ENCODE measurements at places on chromosomes 1 and 21. TPM values are rescaled to one million over a fixed set of nuclear protein-coding genes. Genes with fewer than 3 reads are reported as not detected.

The HLCS gene
- polyA plus RNA-seq = 10.6 TPM

The C1orf94 gene
- polyA plus RNA-seq = not detected

The WNT3A gene
- polyA plus RNA-seq = not detected

The TNFRSF1B gene
- 8.6 TPM for polyA plus RNA-seq

The FCRL1 gene
- not detected for polyA plus RNA-seq

The TNFRSF8 gene
- polyA plus RNA-seq = 0.31 TPM

The TRABD2B gene
- not detected for polyA plus RNA-seq

The PIK3C2B gene
- 4.3 TPM for polyA plus RNA-seq

The COL6A2 gene
- polyA plus RNA-seq = 1,065 TPM

The GBP1 gene
- polyA plus RNA-seq = 40.1 TPM

The DEGS1 gene
- 89.3 TPM for polyA plus RNA-seq

The ADAM30 gene
- polyA plus RNA-seq = not detected

The CELA3B gene
- polyA plus RNA-seq = not detected

The CFAP45 gene
- 0.55 TPM for polyA plus RNA-seq

DNA sequence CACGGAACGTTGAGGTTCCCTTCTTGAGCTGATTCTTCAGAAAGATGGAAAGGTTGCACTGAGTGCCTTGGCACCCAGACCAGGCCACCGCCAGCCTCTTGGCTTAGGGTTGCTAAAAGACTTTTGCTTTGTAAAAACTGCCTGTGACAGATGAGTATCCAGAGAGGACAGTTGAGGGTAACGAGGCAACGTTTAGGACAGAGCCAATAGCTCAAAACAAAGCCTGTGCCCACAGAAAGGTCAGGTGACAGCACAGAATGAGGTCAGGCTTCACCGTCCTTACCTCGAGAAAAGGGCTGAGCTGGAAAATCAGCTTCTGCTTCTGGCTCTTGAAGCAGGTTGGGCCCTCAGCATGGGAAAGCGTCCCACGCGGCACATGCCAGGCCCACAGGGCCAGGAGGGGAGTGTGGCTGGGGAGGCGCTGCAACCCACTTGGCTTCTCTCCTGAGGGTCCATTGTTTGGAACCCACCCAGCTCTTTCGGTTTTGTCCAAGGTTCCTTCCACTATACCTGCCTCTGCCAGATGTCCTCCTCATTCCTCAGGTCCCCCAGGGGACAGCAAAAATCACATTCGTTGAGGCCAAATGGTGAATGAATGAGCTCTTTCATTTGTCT lies 55.5 kb downstream of the SCCPDH start:
- no peak for DNase-seq

- DNase-seq = peak; percentile 99
Observed at GRCh38 chr1:19450811-19451515, 34.4 kb downstream of the CAPZB start.

DNA sequence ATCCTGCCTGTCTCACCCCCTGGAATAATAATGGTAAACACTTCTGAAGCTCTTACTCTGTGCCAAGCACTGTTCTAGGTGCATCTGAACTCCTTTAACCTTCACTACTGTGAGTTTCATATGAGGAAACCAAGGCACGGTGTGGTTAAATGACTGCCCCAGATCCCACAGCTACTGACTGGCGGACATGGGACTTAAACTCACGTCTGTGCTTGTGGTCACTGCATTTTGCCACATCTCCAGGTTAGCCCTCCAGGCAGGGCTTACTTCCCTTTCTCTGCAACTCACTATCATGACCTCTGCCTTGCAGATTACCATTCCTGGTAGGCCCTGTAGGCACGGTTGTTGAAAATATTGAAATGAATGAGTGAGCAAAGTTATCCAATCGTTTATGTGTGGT lies 83.4 kb downstream of the ADSS2 start:
- DNase-seq = no peak

GRCh38 chr1:154741327-154741726 lies 128.8 kb downstream of the KCNN3 start:
- DNase-seq = peak; percentile 17

- no peak for DNase-seq
Observed at GRCh38 chr1:223012938-223013337, 130.1 kb downstream of the TLR5 start.

DNA sequence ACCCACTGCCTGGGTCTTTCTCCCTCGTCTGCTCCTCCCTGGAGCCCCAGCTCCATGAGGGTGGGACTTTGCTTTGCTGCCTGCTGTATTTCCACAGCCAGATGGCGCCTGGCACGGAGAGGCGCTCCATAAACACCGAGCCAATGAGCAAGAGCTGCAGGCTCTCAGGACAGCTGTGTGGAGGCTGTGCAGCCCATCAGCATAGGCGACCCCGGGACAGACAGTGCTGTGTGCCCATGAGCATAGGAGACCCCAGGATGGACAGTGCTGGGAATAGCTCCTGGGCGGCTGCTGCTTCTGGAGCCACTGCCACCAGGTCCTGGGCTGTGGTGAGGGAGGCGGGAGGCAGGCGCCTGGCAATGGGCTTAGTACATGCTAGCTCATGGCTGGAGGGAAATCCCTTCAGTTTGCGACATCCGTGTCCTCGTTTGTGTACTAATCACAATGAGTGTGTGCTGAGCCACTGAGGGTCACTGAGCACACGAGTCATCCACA lies 29.2 kb downstream of the CEP104 start:
- DNase-seq = peak; percentile 42

- no peak for DNase-seq
Observed at GRCh38 chr1:156937883-156938282, 17.5 kb downstream of the LRRC71 start.

DNA sequence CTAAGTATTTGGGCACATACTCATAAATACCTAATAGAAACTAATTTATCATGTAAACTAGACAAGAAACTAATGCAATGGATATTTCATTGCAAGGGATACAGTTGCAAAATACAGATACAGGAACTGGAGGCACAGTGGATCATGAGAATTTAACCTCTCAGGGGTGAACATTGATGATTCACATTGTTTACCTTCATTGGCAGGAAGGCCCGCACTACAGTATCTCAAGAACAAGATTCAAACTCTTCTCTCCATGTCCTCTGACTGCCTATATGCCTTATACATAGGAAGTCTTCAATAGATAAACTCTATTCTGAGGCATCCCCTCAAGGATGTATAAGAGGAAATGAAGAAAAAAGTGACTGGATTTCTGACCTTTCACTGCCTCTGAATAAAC lies 18.4 kb upstream of the PTBP2 start:
- DNase-seq = peak; percentile 54

GRCh38 chr1:29260531-29260930 lies 24.2 kb downstream of the PTPRU start:
- DNase-seq = no peak

DNA sequence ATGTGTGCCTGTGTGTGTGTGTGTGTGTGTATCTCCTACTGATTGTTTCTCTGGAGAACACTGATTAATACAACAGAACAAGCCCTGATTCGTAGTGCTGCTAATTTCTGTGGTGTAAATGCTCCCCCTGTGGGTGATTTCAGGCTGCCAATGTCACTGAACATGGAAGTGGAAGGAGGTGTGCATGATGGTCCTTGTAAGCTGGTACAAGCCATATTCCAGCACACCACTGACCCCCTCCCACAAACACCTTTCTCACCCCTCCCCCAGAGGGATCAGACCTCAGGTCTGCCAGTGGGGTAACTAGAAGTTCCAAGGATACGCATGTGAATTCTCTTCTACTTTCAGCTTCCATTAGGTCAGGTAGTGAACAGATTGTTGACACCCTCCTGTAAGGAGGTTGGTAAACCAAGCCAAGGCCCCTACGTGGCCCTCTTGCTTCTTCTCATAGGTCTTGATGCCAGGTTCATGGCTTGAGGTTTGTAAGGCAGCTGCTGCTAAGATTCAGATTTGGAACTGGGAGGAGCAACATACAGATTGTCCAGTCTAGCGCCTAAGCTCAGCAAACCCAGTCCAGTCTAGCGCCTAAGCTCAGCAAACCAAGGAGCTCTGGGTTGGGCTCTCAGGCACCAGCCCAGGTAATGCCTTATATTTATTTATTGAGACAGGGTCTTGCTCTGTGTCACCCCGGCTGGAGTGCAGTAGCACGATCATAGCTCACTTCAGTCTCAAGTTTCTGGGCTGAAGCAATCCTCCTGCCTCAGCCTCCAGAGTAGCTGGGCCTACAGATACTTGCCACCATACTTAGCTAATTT lies 38.7 kb downstream of the DHCR24 start:
- DNase-seq = no peak

GRCh38 chr1:168504064-168504837 lies 39.5 kb downstream of the XCL2 start:
- peak; percentile 47 for DNase-seq

DNA sequence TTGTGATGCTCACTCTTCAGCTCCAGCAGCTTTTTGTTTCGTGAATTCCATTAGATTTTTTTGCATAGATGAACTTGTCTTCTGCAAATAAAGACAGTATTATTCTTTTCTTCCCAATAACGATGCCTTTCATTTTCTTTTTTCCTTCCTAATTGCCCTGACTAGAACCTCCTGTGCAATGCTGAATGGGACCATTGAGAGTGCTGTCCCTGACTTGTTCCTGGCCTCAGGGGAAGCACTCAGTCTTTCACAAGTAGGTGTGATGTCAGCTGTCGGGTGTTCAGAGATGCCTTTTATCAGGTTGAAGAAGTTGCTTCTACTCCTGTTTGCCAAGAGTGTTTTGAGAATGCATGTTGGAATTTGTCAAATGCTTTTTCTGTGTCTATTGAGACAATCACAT lies 64.3 kb upstream of the ADARB1 start:
- no peak for DNase-seq

- peak; percentile 90 for DNase-seq
Observed at GRCh38 chr1:235946571-235946981, 79.9 kb upstream of the LYST start.

GRCh38 chr1:243738020-243738419 lies 112.0 kb downstream of the AKT3 start:
- no peak for DNase-seq

- DNase-seq = no peak
Observed at GRCh38 chr1:74824497-74825107, 91.7 kb downstream of the TYW3 start.

- DNase-seq = no peak
Observed at GRCh38 chr21:24628046-24628445, 979.2 kb downstream of the MRPL39 start.

- peak; percentile 69 for DNase-seq
Observed at GRCh38 chr1:1540090-1540817, at the start of gene TMEM240. TMEM240 (minus strand) TSS chr1:1540624; CDS start chr1:1540346, 278 bp downstream.

DNA sequence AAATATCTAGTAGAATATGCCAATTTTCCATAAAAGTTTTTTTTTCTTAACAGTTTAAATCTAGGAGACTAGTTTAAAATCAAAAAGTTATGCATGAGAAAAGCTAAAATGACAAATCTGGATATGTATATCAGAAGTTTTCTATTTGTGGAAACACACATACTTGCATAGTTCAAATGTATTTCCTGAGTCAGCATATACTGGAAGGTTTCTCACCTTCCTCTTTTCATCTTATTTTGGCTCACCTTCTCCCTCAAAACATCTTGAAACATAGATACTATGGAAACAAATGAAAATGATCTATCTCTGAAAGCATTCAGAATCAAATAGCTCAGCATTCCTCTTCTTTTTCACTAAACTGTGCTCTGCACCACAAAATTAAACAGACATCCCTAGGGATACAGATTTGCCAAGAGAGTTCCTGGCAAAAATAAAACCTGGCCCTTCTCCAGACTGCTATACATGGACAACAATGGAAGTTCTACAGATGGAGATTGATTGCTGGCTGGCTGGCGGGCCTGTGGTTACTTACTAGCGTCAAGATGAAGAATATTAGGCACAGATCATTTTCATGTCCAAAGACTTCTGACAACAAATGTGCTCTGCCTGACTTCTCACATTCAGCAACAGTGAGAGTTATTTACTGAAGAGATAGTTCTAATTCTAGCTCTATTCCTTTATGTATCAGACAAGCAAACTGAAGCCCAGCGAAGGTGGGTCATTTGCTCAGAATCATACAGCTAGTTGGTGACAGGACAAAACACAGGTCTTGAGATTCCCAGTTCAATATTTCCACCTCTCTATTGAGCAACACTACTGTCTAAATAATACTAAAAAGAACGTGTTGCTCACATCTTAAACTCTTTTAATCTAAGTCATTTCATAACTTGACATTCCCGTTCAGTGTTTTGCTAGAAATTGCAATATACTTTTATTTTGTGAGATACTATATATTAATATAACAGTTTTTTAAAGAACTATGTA lies 26.6 kb downstream of the DIPK1A start:
- DNase-seq = peak; percentile 76
